ENCODE measurements at places on chromosomes 3 and 15.

- DNase-seq, result no peak
These were observed 133.9 kb upstream of the PLXNA1 start for GRCh38 chr3:126848991-126849390.

DNA sequence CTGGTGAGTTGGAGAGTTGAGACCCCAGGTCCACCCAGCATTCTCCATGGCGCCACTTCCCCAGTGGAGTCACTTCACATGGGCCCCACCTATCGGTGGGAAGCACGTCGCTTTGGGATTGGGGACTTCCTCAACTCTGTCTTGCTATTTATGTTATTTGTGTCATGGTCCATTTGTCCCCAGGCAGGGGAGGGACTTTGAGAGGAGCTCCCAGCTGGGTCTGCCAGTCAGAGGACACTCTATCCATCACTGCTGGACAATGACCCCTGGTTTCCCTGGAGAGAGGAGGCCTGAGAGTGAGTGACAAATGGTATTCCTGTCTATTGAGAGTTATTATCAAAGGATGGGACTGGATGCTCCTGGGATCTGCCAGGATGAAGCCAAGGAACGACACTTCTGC is 127.6 kb downstream of the RAB11A start:
- DNase-seq, result no peak

- no peak for DNase-seq
These were observed 6.9 kb upstream of the RFTN1 start for GRCh38 chr3:16520241-16520969.

DNA sequence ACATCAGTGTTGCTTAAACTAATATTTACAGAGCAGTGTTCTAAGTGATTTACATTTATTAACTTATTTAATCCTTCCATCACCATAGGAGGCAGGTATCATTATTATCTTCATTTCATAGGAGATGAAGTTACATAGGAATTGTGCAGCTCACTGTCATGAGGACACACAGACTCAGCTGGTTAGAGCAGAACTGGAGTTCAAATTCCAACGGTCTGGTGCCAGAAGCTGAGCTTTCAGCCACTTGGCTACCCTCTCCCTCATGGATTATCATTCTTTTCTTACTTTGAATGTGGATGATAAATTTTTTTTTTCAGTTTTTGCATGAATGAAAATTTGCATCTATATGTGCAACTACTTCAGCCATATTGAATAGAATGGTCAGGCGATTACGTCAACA is 86.0 kb upstream of the LRIG1 start:
- DNase-seq, result no peak

DNA sequence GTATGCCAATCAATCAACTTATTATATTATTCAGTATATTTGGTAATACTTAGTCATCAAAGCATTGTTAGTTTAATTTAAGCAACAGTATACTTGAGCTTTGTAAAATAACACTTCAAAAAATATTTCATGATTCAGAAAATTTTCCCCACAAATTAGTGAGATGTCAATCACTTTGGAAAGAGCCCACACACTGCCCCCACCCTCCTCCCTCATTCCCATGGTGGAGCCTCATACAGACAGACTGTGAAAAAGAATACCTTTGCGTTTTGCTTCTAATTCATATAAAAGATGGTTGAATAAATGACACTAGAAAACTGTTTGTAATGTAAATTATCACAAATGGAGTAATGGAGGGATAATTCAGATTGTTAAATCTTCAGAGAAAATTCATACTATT is 43.3 kb upstream of the MYO5C start:
- no peak for DNase-seq

GRCh38 chr3:135383301-135383700 is 582.2 kb upstream of the PPP2R3A start:
- DNase-seq, result no peak

DNA sequence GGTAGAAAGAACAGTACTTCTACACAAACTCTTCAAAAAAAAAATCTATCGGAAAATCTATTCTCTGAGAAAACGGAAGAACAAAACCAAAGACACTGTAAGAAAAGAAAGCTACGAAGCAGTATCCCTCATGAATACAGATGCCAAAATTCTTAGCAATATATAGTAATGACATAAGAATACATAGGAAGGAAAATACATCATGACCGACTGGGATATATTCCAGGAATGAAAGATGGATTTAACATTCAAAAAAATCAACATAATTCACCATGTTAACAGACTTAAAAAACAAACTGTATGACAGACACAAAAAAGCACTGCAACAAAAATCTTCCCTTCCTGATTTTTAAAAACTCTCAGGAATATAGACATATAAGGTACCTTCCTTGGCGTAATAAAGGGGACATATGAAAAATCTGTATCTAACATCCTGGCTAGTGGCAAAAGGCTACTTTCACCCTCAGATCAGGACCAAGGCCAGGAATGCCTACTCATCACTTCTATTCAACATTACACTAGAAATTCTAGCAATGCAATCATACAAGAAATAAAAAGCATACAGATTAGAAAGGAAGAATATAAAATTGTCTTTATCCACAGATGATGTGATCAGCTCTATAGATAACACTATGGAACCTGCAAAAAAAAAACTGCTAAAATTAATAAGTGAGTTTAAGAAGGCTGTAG is 77.6 kb upstream of the XXYLT1 start:
- DNase-seq, result no peak
